ENCODE measurements at places on chromosomes 3 and 15.

DNA sequence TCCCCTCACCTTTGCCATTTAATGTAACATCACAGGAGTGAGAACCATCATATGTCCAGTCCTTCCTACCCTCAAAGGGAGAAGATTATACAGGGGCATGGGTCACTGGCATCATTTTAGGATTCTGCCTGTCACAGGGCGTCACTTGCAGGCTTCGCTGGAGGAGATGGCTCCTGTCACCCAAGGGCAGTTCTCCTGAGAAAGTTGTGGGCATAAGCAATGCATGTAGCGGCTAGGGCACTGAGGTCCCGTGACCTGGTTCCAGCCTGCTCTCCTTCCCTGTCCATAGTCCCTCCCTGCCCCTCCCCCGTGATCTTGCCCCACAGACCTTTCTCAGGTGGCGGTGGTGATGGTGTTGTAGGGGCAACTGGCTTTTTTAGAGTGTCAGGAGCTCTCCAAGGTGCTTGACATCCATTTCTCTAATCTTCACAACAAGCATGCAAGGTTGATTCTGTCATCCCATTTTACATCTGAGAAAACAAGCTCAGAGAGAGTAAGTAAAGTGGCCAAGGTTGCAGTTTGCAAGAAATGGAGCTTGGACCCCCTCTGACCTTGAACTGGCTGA lies 241.5 kb upstream of the CTDSPL start:
- no peak for DNase-seq

DNA sequence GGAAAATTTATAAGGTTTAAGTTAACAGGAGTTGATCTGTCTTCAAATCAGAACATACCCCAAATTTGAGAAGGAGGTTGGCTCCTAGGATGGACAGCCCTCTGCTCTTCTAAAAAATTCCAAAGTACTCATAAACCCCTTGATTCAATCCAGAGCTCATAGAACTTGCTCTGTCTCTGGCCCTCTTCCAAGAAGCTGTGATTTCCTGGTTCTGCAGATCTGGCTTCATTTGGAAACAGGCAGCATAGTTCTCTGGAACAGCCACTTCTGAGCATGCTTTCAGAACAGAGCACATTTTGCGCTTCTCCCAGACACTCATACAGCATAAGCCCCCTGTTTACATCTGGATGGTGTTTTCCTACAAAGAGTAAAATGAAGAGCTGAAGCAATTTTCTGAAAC lies 96.7 kb downstream of the KBTBD8 start:
- DNase-seq, result no peak

DNA sequence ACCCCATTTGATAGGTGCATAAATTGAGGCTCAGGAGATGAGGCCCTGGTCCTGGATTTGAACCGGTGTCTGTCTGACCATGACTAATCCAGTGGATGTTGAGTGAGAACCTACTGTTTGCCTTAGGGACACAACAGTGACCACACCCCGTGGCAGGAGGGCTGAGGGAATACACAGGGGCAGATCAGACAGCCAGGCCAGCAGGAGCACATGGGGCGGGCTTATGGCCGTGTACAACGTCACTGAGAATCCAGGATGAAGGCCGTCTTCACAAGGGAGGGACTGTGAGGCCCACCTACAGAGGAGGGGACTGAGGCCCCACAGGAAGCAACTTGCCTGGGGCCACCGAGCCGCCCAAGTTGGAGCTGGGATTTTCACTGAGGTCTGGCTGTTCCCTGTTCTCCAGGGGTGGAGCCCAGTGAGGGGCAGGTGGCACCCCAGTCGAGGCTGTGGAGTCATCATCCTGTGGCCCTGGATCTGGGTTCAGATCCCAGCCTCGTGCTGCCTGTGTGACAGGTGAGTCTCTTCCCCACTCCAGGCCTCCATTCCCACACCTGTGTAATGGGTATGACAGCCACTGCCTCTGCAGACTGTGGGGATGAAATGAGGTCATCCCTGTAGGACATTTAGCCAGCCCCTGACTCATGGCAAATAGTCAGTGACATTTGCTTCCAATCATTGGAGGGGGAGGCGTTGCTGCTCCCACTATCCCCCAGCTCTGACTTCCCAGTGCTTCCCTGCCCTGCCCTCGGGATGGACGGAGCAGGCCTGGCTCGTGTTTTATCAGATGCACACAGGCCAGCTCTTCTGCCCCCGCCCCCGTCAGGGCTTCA lies 6.3 kb upstream of the PLXND1 start:
- DNase-seq, result no peak

GRCh38 chr15:70795311-70795665 lies 31.9 kb upstream of the UACA start:
- DNase-seq, result no peak

DNA sequence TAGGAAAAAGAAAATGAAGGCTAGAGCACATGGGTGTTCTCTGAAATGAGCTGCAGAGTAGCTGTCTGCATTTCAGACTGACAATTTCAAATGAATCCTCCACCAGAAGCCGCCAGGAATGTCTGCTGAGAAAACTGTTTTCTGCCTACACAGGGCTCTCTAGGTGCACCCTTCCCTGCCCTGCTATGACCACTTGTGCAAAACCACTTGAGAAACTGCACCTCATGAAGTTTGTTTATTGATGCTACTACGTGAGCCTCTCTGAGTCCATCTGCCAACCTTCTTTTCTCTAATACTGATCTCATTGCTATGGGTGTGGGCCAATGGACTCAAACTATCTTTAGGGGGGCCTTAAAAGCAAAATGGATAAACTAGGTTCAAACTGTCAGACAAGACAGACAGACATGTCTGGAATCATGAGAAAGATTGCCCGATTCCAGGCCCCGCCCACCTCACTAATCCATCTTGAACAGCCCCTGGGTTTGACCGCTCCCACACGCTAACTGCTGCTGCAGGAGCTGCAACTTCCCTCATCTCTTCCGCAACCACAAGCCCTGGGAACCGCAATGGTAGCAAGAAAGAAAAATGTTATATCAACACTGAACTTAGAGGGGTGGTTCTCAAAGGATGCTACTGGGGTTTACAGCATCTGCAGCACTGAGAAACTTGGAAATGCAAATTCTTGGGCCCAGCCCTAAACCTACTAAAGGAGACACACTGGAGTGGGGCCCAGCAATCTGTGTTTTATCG lies 9.0 kb upstream of the CD47 start:
- no peak for DNase-seq

GRCh38 chr3:40152482-40153133 lies 156.9 kb upstream of the EIF1B start:
- DNase-seq, result no peak

DNA sequence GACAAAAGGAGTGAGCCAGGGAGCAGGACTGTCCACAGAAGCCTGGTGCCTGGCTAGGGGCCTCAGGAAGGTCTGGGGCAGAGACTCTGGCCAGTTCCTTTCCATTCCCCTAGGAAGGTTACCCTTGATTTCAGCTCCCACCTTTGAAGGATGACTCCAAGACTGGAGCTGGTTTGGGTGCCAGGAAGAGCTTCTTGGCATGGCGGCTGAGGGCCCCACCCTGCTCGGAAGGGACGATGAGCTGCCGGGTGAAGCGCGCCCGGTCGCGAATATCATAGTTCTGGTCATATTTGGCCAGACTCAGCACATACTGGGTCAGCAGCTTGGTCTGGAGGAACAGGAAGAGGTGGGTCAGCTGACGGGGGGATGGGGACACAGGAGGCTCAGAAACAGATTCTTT lies 19.4 kb upstream of the CPEB1 start:
- DNase-seq, result no peak

DNA sequence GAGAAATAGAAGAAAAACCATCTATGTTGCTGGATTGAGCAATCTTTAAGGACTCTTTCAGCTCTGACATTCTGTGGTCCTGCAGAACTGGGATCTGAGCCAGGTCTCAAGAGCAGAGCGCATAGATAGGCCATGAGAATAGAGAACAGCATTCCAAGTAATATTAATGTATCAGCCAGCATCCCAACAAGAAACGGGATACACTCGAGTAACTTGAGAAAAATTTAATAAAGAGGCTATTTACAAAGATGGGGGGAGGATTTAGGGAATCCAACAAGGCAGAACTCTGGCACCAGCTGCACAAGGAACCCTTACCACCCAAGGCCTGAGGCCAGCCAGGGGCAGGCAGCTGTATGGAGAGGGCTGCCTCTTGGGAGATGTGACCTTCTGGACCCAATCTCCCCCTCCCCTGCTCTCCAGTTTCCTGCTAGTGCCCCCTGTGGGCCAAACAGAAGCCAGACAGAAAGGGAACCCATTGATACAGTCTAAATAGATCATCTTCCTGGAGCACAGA lies 8.2 kb downstream of the TMOD2 start:
- no peak for DNase-seq

DNA sequence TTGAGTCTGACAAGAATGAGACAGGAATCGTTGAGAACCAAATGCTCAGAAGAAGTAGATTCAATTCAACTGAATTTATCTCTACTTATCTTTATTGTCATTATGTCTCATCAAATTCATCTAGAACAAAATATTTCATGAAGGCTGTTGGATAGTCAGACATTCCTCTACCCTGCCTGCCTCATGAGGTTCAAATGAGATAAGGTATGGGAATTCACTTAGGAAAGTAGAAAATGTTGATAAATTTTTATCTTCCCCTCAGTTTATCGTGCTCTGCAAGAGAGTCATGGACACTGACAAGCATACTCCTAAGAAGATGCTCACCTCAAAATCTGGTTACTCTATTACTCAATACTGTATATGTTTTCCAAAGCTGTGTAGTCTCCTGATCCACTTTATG lies 149.7 kb upstream of the CDIN1 start:
- DNase-seq, result no peak

GRCh38 chr3:133703915-133704314 lies 42.2 kb upstream of the TOPBP1 start:
- DNase-seq, result no peak

DNA sequence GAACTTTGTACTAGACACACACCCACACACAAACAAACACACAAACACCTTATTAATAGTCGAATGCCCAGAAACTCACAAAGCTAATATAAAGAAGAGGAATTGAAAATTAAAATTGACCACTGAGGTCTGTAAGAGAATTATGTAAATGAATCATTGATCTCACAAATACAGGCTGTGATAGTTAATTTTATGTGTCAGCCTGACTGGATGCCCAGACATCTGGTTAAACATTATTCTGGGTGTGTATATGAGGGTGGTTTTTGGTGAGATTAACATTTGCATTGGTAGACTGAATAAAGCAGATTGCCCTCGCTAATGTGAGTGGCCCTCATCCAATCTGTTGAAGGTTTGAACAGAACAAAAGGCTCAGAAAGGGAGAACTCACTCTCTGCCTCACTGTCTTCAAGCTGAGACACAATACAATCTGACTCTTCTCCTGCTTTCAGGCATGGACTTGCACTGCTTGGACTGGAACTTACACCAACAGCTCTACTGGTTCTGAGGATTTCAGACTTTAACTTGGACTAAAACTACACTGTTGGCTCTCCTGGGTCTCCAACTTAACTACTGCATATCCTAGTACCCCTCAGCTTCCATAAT lies 199.4 kb upstream of the TTC14 start:
- DNase-seq, result no peak

DNA sequence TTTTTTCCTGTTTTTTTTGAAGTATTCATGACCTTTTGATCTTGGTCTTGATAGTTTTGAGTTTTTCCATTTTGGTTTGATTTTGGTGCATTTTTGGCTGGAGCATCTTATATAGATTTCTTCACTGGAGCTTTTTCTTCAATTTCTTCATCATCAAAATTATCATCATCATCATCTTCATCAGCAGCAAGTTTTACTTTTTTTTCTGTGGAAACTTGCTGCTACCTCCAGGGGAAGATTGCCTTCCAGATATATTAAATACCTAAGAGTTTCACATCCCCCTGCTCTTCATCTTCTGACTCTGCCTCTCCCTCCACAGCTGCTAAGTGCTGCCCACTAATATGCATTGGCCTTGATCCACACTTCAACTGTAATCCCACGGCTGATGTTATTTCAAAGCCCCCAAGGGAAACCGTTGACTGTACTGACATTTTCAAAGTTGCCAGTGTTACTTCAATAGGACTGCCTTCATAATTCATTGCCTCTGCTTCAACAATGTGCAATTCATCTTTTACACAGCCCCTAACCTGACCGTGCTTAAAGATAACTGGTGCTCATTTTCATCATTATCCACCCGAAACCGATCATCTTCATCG lies 151.7 kb downstream of the NR1D2 start:
- DNase-seq, result no peak

GRCh38 chr3:142021127-142021526 lies 128.2 kb downstream of the TFDP2 start:
- no peak for DNase-seq

DNA sequence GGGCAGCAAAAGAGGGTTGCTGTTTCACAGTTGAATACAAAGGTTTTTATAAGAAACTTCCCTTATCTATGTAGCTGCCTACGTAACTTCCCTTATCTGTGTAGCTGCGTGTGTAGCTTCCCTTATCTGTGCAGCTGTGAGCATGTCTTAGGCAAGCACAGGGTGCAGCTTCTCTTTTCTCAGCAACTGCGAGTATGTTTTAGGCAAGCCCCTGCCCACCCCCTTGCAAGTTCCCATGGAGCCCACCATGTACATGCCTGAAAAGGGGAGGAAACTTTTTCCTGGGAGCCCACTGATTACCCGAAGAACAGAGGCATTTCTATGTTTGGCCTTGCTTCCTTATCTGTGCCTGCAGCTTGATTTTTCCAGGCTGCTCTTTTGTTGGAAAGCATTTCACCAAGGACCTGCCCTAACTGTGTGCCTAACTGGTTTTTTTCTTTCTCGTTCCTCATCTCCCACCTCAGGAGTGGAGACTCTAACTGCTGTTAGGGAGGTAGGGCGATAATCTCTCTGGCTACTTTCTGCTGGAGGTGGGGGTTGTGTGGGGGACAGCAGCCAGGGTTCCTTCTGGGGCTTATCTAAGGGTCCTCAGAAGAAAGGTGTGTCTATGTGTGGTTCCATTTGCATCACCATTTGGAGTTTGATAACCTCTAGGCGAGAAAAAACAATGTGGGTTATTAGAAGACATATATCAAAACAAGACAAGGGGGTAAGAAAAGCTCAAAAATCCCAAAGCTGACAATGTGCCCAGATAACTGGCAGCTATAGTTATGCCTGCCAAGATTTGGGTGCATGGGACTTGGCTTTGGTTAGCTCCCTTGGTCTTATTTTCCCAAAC lies 26.0 kb downstream of the SORD start:
- no peak for DNase-seq

GRCh38 chr3:16987141-16987540 lies 102.4 kb downstream of the PLCL2 start:
- no peak for DNase-seq

DNA sequence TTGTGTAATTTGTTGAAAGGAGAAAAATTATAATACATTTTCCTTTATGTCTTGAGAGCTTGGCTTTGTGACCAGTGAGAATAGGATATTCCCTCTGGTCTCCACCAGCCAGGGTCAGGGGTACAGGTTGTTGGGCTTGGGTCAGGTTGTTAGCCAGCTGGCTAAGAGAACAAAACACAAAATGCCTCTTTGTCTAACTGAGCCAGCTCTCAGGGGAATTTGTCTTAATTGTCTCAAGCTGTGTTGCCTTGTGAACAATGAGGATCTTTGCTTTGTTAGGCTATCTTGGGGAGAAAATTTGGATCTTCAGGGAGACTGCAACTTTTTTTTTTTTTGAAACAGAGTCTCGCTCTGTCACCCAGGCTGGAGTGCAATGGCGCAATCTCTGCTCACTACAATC lies 17.7 kb upstream of the GK5 start:
- no peak for DNase-seq

All from activated T-helper 1 cell treated with anti-CD3 and anti-CD28 coated beads, Interleukin-2, amount 50 U/mL, for 16 hours (primary cell).